Thoracic aorta (tissue), 2 donors: ENCODE measurements at places on chromosomes 6 and 20.

GRCh38 chr6:14796974-14797762 lies 448.7 kb upstream of the JARID2 start:
- no peak for DNase-seq

DNA sequence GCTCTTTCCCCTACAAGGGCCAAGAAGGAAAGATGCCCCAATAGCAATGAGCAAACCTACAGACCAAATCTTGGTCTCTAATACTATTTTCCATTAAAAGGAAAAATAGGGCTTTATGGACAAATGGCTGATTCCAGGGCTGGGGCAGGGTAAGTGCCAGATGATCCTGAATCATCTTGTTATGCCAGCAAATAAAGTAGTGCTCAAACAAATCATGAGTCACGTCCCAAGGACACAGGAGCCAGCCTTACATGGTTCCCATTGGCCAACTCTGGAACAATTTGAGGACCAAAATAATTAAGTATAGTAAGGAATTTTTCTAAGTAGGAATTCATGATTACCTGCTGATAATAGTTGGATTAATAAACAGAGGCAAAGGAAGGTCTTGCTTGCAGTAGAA lies 53.2 kb upstream of the NKX2-4 start:
- no peak for DNase-seq

- DNase-seq = no peak
These were observed 38.6 kb upstream of the NOL4L start for GRCh38 chr20:32623667-32624157.

DNA sequence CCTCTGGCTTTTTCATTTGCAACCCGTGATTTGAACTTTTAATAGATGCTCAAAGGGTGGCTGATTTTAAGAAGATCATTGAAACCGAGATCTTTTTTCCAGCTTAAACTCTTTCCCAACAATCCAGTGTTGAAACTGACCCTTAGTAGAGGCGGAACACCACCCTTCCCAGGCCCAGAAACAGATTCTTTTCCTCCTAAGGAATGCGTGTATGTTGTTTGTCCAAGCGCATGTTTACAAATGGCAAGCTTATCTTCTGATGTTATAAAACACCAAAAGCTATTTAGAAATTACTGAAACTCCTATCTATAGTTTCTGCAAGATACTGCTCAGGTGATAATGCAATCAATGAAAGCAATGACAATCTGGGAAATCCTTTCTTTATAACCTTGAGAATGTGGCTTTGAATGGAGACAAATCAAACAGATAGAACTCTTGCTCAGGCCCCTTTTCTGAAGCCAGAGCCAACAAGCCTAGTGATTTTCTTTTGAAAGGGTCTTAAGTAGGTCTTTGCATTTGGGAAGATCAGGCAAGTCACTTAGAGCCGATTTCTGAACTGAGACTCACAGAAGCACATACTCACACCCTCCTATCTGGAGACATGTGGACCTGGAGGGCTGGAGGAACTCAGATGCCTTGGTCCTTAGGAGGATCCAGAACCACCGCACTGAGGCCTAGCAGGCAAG lies 9.1 kb downstream of the BANF2 start:
- no peak for DNase-seq

DNA sequence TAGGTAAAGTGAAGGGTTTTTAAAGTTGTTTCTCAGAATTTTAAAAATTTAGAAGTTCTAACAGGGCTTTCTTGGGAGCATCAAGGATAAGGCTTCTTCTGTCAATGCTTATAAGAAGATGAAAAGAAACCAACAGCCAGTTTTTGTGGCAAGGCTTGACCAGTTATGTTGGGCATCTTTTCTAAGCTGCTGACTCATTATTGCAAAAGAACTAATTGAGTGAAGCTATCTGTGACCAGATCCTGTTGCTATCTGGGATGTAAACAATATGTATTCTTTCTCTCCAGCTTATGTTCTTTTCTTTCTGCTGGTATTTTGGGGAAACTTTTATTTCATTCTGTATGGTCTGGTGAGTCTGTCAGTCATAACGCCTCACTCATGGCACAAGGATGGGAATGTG lies 643.8 kb downstream of the HDGFL1 start:
- no peak for DNase-seq

DNA sequence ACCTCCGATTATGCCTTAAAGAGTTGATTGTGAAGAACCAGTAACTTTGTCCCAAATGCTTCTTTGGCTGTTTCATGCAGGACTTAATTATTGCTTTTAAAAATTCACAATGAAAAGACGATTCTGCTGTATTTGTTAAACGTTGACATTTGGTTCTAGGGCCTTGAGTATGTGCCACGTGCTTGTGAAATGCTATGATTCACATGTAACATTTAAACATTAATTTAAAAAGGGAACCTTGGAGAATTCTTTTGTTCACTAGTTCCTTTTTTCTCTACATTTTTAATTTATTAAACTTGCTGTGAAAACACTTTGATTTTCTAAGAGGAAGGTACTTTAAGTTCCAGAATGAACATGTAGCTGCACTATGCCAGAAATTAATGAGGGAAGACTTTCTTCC lies 9.5 kb downstream of the GZF1 start:
- no peak for DNase-seq

DNA sequence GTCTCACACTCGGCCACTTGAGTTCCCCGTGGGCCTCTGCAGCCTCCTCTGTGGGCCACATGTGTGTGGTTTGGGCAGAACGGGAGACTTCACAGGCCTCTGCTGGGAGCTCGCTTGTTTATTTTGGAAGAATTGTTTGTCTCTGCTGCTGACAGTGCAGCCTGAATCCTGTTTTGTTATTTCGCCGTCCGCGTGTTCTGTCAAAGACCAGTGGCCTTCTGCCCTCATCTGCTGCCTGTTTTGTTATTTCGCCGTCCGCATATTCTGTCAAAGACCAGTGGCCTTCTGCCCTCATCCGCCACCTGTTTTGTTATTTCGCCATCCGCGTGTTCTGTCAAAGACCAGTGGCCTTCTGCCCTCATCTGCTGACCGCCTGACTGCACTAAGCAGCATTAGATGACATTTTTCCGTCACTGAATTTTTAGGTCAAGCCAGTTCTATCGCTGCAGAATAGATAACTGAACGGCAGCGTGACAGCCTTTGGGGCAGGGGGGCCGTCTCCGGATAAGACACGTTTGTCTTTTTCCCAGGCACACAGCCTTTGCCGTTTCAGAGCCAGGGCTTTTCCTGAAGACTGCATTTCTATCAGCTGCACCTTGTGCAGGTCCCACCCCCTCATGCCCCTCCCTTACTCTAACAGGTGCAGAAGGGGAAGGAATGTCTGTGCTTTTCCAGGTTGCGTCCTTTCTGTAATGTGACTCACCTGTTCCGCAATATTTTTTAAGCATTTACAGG lies 158.5 kb upstream of the AFDN start:
- DNase-seq = no peak

GRCh38 chr6:130788954-130789353 lies 38.3 kb upstream of the SMLR1 start:
- DNase-seq = no peak

- no peak for DNase-seq
These were observed 89.3 kb upstream of the JAG1 start for GRCh38 chr20:10763112-10763511.

GRCh38 chr6:101668496-101669030 lies 275.1 kb downstream of the GRIK2 start:
- DNase-seq = no peak

- no peak for DNase-seq
These were observed 226.6 kb upstream of the RIN2 start for GRCh38 chr20:19531446-19531845.

DNA sequence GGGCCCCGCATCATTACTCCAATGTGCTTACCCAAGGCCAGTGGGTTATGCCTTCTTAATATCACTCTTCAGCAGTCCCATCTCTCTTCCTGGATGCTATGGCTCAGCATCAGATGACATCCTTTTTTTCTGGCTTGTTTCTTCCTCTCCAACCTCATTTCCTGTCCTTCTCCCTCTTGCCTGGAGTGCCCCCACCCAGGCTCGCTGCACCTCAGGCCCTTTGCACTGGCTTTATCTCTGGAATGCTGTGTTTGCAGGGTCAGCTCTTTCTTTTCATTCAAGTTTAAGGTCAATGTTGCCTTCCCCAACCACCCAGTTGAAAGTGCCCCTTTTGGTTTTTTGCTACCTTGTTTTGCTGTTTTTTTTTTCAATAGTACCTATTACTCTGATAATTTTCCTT lies 36.7 kb downstream of the CD40 start:
- DNase-seq = no peak

- no peak for DNase-seq
These were observed 294.9 kb upstream of the MARCKS start for GRCh38 chr6:113562248-113562647.

DNA sequence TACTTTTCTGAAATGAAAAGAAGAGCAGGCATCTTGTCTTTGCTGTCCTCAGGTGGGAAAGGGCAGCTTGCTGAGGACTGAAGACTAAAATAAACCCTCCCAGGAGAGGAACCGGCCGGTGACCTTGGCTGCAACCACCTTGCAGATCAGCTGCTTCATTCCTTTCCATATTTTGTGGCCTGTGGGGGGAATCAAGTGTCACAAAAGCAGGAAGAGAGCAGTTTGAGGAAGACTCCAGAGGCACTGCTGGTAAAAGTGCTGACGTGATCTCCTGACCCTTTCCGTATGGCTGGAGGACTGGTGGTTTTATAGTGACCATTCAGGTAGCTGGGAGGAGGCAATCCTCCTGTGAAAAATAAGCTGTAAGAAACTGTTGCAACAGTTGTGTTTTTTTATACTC lies 157.0 kb downstream of the PLCB4 start:
- DNase-seq = no peak

- no peak for DNase-seq
These were observed 4.2 kb upstream of the VAPB start for GRCh38 chr20:58384821-58385220.

- no peak for DNase-seq
These were observed 197.2 kb downstream of the TFAP2C start for GRCh38 chr20:56826306-56826704.

DNA sequence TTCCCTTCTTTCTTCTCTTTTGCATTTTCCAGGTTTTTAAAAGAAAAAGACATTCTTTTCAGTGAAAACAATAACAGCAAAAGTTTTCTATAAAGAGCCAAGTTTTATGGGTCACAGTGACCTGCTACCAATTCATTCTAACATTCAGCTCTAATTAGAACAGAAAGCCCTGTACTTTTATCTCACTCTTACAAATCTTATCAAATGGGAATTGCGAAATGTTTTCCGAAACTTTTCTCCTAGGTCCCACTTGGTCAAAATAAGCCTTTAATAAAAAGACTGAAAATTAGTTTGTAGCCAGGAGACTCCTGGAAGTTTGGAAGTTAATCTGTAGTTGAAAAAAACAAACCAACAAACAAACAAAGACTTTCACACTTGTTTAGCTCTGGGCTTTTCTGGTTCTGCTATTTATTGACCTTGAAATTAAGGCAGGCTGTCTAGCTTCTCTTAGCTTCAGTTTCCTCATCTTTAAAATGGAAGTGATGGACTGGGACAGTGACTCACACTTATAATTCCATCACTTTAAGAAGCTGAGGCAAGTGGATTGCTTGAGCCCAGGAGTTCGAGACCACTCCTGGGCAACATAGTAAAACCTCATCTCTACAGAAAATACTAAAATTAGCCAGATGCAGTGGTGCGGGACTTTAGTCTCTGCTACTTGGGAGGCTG lies 613.5 kb upstream of the CDH4 start:
- DNase-seq = no peak

GRCh38 chr6:46961232-46961631 lies 39.5 kb upstream of the ADGRF5 start:
- no peak for DNase-seq

- DNase-seq = no peak
These were observed 78.7 kb downstream of the GMDS start for GRCh38 chr6:2166717-2167116.

- no peak for DNase-seq
These were observed 127.8 kb downstream of the KIF16B start for GRCh38 chr20:16445482-16445881.
